ENCODE measurements at places on chromosomes 6 and 20.
A peak's percentile ranks its signal among the peaks of the same experiment; 100 is the strongest.

DNA sequence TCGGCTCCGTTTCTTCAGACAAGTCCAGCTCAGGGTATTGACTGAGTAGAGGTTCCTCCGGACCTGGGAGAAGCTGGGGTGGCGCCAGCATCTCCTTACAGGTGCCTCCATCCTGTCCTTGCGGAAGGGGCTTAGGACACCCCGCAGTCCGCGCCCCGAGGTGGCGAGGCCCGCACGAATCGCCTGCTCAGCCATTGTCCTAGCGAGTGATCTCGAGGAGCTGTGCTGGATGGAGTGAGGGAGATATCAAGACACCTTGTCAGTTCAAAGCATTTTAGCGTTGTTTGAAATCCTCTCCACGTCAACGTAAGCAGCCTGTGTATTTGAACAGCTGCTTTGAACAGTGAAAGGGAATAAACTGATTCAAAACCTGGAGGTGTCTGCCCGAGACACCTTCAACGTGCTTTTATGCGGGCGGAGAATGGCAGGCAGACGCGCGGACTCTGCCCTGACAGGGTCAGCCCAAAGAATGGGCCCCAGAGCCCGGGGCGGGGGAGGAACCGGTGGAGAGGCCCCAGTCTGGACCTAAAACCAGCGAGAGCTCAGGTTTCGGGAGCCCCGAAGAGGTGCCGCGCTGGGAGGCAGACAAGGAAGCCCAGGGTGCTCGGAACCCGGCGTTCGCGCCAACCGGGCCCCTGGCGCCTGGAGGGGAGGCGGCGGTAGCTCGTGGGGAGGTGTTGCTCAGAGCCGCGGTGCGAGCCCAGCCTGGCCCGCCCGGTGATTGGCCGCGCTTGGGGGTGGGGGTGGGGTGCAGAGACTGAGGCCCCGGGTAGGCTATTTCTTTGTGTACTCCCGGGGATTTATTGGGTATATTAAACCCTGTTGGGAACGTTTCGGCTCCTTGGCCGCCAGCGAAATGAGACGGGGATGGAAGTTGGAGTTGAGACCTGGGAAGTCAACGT, 3.1 kb upstream of the POU3F2 start:
- H3K27me3 ChIP-seq: peaks cover 97% of the 10 kb centered on the region
- no peak overlapping the region for H3K27ac ChIP-seq
- H3K4me1 ChIP-seq: peaks cover 40% of the 10 kb centered on the region

- no peak overlapping the region for H3K4me3 ChIP-seq
- H3K27ac ChIP-seq: no peak overlapping the region
- no peaks in the 10 kb centered on the region for H3K4me1 ChIP-seq
- no peaks in the 10 kb centered on the region for H3K27me3 ChIP-seq
- DNase-seq: no peak
- H3K36me3 ChIP-seq: peaks cover 17% of the 10 kb centered on the region
Observed at GRCh38 chr20:34435589-34435988, 72.5 kb downstream of the ITCH start.

DNA sequence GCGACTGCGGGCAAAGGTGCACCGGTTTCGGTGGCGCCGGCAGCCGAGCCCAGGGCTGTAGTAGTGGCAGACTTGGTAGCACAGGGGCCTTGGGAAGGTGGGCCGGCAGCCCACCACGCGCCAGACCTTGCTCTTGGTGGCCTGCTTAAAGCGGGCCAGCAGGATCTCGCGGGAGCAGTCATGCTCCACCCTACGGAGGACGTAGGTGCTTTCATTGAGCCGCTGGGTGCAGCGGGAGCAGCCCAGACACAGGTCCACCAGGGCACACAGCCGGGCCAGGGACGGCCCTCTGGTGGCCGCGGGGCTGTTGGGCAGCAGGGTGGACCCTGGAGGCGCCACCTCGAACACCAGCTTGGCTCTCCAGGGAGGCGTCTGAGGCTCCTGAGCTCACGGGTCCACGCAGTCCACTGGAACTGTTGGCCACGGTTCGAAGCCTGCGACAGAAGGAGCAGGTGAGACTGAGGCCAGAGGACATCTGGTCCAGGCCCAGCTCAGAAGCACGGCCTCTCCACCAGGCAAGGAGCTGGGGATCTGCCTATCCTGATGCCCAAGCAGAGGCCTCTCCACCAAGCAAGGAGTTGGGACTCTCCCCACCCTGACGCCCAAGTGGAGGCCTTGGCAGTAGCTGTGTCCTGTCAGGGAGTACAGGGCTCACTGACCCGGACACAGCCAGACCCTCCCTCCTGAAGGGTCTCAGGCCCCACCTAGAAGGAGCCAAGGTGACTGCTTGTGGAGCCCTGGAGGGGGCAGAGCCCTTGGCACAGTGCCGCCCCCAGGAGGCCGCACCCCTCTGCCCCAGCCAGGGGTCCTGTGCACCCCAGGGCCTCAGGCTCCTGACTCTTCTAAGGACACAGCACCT, 1.0 kb downstream of the HELZ2 start:
- H3K4me3 ChIP-seq: peak overlapping the region; percentile 78
- H3K27ac ChIP-seq: no peak overlapping the region
- H3K4me1 ChIP-seq: no peaks in the 10 kb centered on the region

DNA sequence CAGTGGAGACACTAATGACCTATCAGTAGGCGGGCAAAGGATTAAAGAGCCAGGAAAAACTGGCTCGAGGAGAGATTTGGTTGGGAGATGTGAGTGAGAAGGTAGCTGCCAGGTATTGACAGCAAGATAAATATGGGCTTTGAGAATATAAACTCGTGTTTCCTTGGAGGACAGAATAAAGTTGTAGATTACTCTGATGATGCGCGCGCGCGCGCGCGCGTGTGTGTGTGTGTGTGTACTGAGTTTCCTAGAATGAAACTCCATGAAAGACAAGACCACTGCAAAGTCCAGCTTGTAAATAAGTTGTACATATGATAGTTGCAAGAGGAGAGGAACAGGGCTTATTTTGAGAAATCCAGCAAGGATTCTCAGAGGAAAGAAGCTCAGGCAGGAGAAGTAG, 13.3 kb upstream of the TREM2 start:
- H3K4me1 ChIP-seq: no peaks in the 10 kb centered on the region
- H3K27ac ChIP-seq: no peak overlapping the region
- H3K36me3 ChIP-seq: no peaks in the 10 kb centered on the region
- no peak overlapping the region for H3K4me3 ChIP-seq
- DNase-seq: no peak

DNA sequence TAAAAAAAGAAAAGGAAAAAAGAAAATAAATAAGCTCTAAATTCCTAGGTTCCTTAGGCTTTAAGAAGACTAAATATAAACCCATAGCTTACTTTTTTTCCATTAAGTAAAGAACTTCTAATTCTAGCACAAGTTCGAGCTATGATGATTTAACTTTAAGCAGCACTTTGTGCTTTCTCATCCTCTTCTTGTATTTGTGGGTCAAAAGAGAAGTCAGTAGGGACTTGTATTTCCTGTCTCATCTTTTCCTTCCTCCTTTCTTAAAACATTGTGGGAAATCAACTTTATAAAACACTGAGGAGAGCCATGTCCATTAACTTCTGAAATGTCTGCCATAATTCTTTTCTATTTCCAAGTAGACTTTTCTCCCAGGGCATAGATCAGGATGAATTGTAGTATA, 637.7 kb upstream of the CITED2 start:
- no peak overlapping the region for H3K4me3 ChIP-seq
- no peak overlapping the region for H3K27ac ChIP-seq
- H3K36me3 ChIP-seq: peaks cover 2% of the 10 kb centered on the region
- no peak for DNase-seq
- H3K4me1 ChIP-seq: peaks cover 25% of the 10 kb centered on the region
- no peaks in the 10 kb centered on the region for H3K27me3 ChIP-seq

- no peak overlapping the region for H3K4me3 ChIP-seq
- peaks cover 35% of the 10 kb centered on the region for H3K4me1 ChIP-seq
- peak overlapping the region; percentile 55 for H3K27ac ChIP-seq
- no peaks in the 10 kb centered on the region for H3K27me3 ChIP-seq
Observed at GRCh38 chr6:117448011-117448410, 22.3 kb upstream of the ROS1 start.

DNA sequence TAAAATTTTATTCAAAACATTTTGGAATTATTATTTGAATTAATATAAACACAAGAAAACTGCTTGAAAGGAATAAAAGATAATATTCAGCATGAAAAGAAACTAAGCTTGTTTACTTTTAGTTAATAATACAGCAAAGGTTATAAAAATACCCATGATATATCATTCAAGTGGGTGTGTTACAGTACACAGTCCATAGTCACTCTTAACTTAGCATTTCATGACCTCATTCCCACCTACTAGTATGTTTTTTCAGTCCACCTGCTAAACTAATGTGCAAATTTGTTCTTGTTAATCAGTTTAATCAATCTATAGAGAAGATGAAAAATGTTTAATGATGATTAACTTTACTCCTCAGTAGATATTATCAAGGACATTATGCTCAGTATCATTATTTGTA, 841.4 kb upstream of the EPHA7 start:
- H3K27me3 ChIP-seq: no peaks in the 10 kb centered on the region
- no peak overlapping the region for H3K4me3 ChIP-seq
- no peak overlapping the region for H3K27ac ChIP-seq
- no peak for DNase-seq
- H3K4me1 ChIP-seq: no peaks in the 10 kb centered on the region
- H3K36me3 ChIP-seq: no peaks in the 10 kb centered on the region

DNA sequence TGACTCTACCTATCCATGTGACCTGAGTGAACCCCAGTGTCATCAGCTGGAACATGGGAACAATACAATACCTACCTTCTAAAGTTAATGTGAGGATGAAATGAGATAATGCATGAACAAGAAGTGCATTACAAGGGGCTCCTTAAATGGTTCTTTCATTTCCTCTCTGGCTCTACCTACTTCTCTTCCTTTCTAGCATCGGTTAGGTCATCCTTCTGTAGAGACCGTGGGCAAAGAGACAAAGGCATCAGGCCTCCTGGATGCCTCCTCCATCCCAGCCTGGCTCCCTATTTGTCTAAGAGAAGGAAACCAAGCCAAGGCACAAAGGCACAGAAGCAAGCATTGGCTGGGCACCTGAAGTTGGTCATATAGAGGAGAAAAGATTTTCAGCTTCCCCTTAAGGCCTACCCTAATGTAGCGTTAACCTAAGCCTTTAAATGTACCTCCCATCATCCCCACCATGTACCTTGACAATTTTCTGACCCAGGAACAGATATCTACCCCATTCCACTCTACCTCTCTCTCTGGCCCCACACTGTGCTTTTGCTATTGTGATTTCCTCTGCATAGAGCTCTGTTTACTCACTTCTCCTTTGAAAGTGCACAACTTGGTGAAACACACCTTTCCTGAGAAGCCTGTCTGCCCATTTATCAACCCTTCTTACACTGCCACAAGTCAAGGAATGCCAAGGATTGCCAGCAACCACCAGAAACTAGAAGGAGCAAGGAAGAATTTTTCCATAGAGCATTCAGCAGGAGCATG, 86.6 kb downstream of the GCLC start:
- no peaks in the 10 kb centered on the region for H3K36me3 ChIP-seq
- no peak overlapping the region for H3K4me3 ChIP-seq
- H3K27ac ChIP-seq: no peak overlapping the region
- no peak for DNase-seq
- no peaks in the 10 kb centered on the region for H3K4me1 ChIP-seq

- peaks cover 1% of the 10 kb centered on the region for H3K27me3 ChIP-seq
- no peak for DNase-seq
- H3K27ac ChIP-seq: no peak overlapping the region
- H3K4me3 ChIP-seq: no peak overlapping the region
Observed at GRCh38 chr6:163750431-163751031, 336.0 kb downstream of the QKI start.

GRCh38 chr20:50305636-50306477, 115.2 kb downstream of the CEBPB start:
- peaks cover 43% of the 10 kb centered on the region for H3K4me1 ChIP-seq
- H3K36me3 ChIP-seq: no peaks in the 10 kb centered on the region
- H3K4me3 ChIP-seq: no peak overlapping the region
- H3K27ac ChIP-seq: peak overlapping the region; percentile 88

DNA sequence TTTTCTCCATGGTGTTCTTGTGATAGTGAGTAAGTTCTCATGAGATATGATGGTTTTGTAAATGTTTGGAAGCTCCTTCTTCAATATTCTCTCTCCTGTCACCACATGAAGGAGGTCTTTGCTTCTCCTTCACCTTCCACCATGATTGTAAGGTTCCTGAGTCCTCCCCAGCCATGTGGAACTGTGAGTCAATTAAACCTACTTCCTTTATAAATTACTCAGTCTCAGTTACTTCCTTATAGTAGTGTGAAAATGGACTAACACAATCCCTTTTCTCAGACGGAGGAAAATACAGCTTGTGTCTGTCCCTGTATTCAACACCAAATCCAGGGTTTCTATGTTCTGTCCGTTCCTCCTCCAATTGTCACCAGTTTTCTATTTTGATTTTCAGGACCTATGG, 181.0 kb downstream of the ALDH8A1 start:
- peaks cover 3% of the 10 kb centered on the region for H3K36me3 ChIP-seq
- no peak overlapping the region for H3K4me3 ChIP-seq

- H3K36me3 ChIP-seq: no peaks in the 10 kb centered on the region
- no peak overlapping the region for H3K27ac ChIP-seq
- H3K4me1 ChIP-seq: peaks cover 11% of the 10 kb centered on the region
- H3K27me3 ChIP-seq: no peaks in the 10 kb centered on the region
- H3K4me3 ChIP-seq: no peak overlapping the region
Observed at GRCh38 chr6:118198746-118199145, 291.7 kb downstream of the SLC35F1 start.

- H3K27me3 ChIP-seq: no peaks in the 10 kb centered on the region
- H3K4me3 ChIP-seq: no peak overlapping the region
- no peaks in the 10 kb centered on the region for H3K36me3 ChIP-seq
- H3K4me1 ChIP-seq: peaks cover 22% of the 10 kb centered on the region
- no peak for DNase-seq
- peak overlapping the region; percentile 86 for H3K27ac ChIP-seq
Observed at GRCh38 chr6:35611240-35611639, 77.5 kb downstream of the FKBP5 start.

DNA sequence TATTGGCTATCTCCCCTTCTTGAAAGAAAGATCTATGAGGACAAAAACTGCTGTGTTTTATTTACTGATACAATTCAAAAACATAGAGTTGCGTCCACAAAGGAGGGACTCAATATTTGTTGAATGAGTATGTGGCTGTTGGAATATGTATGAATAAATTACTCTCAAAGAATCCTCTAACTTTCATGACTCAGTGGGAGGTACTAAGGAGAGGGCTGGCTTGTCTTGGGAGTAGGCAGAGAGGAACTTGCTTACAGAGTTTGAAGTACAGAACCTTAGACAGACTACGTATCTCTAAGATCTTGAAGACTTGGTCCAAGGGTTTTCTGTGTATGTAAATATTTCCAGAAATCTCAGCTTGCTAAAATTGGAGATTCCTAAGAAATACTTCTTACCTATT, 504.0 kb upstream of the PTCHD4 start:
- H3K4me1 ChIP-seq: peaks cover 16% of the 10 kb centered on the region
- H3K27ac ChIP-seq: no peak overlapping the region
- peaks cover 6% of the 10 kb centered on the region for H3K36me3 ChIP-seq
- no peaks in the 10 kb centered on the region for H3K27me3 ChIP-seq
- DNase-seq: no peak

Data from mesothelial cell of epicardium (in vitro differentiated cells).